ENCODE measurements at places on chromosomes 2 and 18.

GRCh38 chr2:15412779-15413178 lies 148.4 kb downstream of the NBAS start:
- DNase-seq, result no peak

- DNase-seq, result no peak
These were observed 177.3 kb downstream of the AGAP1 start for GRCh38 chr2:235670974-235671787.

- no peak for DNase-seq
These were observed 346.7 kb downstream of the RAD51AP2 start for GRCh38 chr2:17171446-17172049.

GRCh38 chr2:158021226-158021625 lies 80.5 kb upstream of the UPP2 start:
- DNase-seq, result no peak
